ENCODE measurements at places on chromosomes 6 and 20.

GRCh38 chr6:135087403-135087802 lies 32.8 kb upstream of the HBS1L start:
- no peak for DNase-seq

GRCh38 chr6:164108869-164109769 lies 694.6 kb downstream of the QKI start:
- DNase-seq = no peak

DNA sequence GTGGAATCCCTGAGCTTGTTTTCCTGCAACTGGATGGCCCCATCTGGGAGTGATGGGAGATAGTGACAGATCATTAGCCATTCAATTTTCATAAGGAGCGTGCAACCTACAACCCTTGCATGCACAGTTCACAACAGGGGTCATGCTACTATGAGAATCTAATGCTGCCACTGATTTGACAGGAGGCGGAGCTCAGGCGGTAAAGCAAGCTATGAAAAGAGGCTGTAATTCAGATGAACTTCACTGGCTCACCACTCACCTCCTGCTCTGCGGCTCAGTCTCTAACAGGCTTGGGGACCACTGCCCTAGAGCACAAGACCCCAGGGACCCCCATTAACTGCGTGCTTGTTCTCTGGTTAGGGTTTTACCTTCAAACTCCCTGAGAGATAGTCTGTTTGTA lies 12.4 kb upstream of the TREML4 start:
- DNase-seq = no peak

GRCh38 chr6:127205036-127205435 lies 61.6 kb upstream of the RNF146 start:
- DNase-seq = no peak

DNA sequence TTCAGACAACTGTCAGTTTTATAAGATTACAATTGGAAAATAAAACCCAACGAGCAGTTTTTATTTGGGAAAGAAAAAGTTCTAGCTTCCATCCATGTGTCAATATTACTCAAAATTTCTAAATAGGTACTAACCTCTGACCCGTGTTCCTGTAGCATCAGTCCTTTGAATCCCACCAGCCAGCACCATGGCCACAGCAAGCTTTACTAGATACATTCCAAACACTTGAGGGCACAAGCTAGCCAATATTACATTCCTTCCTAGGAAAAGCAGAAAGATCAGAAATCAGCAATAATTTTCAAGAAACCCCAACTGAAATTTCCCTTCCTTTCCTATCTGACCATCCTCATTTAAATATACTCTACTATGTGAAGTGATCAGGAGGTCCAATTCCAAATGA lies 19.2 kb downstream of the ASF1A start:
- no peak for DNase-seq

DNA sequence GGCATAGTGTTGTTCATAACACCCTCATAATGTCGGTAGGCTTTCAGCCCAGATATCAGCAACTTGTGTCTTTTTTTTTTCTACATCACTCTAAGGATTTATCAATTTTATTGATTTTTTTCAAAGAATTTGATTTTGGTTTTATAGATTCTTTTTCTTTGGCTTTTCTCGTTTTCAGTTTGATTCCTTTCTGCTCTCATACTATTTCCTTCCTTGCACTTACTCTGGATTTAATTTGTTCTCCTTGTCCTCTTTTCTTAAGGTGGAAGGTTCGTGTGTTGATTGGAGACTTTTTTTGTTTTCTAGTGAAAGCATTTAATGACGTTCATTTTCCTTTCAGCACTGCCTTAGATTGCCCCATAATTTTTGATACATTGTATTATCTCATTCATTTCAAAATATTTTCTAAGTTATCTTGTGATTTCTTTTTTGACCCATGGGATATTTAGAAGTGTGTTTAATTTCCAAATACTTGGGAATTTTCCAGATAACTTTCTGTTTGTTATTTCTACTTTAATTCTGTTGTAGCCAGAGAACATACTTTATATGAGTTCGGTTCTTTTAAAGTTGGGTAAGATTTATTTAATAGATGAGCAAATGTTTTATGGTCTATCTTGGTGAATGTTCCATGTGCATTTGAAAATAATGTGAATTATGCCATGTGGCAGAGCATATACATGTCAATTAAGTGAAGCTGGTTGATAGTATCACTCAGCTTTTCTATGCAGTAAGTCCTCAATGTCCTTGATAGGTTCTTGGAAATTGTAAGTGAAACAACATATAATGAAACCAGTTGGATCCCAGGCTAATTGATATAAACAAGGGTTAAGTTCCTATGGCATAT lies 62.8 kb downstream of the IRF4 start:
- DNase-seq = no peak

- no peak for DNase-seq
Measured at GRCh38 chr6:49933526-49933925, 30.4 kb downstream of the DEFB114 start.

- no peak for DNase-seq
Measured at GRCh38 chr20:5150226-5151076, 23.6 kb downstream of the CDS2 start.

- no peak for DNase-seq
Measured at GRCh38 chr20:40945754-40946450, 82.7 kb upstream of the TOP1 start.

GRCh38 chr6:81553216-81553615 lies 199.3 kb downstream of the TENT5A start:
- no peak for DNase-seq

- DNase-seq = no peak
Measured at GRCh38 chr20:826695-827323, 6.7 kb upstream of the FAM110A start.

DNA sequence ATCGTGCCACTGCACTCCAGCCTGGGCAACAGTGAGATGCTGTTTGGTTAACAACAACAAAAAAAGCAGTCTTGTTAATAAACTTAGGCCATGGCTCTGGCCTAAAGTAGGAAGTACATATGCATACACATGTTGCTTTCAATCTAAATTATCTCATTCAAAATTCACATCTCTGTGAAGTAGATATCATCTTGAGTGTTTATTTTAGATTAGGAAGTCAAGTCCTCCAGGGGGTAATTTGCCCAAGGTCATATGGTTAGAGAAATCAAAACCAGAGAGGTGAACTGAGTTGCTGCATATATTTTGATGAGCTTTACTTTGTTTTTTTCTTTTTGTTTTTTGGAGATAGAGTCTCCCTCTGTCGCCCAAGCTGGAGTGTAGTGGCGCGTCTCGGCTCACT lies 52.8 kb downstream of the B4GALT5 start:
- no peak for DNase-seq

- no peak for DNase-seq
Measured at GRCh38 chr6:73743556-73743955, 47.6 kb downstream of the CD109 start.

DNA sequence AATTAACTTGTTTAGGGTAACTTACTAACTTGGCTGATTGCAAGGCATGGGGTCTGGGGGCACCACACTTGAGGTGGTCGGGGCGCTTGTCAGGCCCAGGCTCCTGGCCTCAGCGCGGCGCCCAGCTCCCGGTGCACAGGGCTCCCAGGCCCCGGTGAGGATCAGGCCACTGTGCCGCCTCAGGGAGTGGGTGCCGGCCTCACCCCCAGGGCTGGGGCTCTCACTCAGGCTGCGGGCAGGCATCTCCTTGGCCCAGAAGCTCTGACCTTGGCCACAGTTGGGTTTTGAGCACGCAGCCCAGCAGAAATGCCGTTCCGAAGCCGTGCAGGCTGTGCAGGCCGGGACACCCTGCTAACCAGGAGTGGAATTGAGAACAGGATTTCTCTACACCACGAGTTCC lies 37.8 kb upstream of the BHLHE23 start:
- DNase-seq = no peak

GRCh38 chr6:143675382-143675900 lies 2.3 kb upstream of the PHACTR2 start:
- DNase-seq = no peak

- no peak for DNase-seq
Measured at GRCh38 chr20:10541668-10542411, 106.7 kb downstream of the SLX4IP start.

GRCh38 chr20:49630396-49630951 lies 62.5 kb upstream of the PTGIS start:
- DNase-seq = no peak

GRCh38 chr6:150600010-150600300 lies 270 bp downstream of the PLEKHG1 start:
- no peak for DNase-seq

GRCh38 chr20:45843506-45843905 lies 9.9 kb downstream of the SNX21 start:
- no peak for DNase-seq

DNA sequence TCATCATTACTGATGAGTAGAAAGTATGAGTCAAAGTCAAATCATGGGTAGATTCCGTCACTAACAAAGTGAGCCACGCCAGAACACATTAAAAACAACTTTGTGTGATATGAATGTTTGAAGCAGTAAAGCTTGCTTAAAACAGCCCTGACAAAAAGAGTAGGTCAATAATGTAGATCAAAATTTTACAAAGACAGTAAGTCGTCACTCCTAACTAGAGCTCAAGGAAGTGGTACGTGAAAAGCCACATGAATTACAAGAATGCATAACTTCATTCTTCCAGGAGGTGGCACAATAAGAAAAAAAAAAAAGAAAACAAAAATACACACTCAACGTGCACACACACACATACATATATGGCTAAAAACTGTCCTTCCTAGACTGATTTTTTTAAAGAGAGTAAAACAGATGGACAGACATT lies 69.9 kb downstream of the HACE1 start:
- no peak for DNase-seq

GRCh38 chr6:122285292-122285913 lies 114.0 kb upstream of the HSF2 start:
- no peak for DNase-seq

GRCh38 chr6:116287689-116288282 lies 8.1 kb upstream of the TSPYL1 start:
- DNase-seq = peak; percentile 27

DNA sequence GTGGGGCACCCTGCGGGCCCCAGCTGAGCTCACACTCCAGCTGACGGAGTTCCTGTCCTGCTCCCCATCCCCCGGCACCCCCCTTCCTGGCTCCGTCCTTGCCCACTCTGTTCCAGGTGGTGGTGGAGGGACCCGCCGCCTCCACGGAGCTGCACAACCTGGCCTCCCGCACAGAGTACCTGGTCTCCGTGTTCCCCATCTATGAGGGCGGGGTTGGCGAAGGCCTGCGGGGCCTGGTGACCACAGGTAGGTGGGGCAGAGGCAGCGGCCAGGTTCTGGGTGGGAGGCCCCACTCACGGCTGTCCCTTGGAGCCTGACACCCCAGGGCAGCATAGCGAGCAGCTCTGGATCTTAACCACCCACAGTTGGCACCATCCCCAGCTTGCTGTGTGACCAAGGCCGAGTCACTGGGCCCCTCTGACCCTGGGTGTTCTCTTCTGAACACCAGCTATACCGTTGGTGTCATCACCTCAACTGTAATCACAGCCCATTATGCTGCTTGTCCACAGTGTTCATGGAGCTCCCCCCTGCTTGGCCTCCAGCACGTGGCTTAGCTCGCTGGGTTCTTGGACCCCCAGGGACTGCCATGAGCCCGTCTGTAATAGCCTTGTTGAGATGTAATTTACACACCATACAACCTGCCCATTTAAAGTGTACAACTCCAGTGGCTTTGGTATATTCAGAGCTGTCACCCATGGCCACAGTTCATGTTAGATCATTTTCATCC lies 17.4 kb downstream of the COL20A1 start:
- no peak for DNase-seq

GRCh38 chr20:51628533-51629398 lies 86.2 kb upstream of the NFATC2 start:
- DNase-seq = no peak

GRCh38 chr6:26597821-26598220 lies 1.1 kb downstream of the ABT1 start:
- no peak for DNase-seq

- no peak for DNase-seq
Measured at GRCh38 chr6:43771210-43771857, 1.3 kb downstream of the VEGFA start.

- DNase-seq = no peak
Measured at GRCh38 chr6:123997223-123997622, 193.6 kb downstream of the NKAIN2 start.

DNA sequence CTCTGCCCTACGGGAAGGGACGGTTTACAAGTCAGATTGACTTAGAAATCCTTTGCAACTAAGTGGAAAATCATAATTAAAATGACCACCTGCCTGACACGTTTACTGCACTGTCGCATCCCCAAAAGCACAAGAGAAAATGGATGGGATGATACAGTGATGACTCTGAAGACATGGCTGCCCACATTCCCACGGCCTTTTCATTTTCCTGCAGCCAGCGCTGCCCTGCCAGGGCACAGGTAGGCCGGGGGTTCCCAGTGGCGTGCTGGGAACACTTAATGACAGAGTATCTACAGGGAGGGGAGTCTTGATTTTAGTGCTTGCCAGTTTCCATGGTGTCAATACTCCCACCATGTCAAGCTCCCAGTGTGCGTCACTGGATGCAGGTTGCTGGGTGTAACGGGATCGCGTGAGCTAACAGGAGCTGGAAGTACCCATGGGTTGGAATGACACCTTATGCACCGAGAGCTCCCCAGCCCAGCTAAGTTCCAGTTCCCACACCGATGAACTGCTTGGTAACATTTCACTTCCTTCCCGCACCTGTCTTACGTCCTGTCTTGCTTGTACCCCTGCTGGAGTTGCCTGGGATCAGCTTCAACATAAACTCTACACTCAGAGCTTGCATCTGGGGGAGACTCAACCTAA lies 129.0 kb downstream of the ANKRD60 start:
- no peak for DNase-seq

- no peak for DNase-seq
Measured at GRCh38 chr6:159808647-159809046, 8.6 kb downstream of the PNLDC1 start.

DNA sequence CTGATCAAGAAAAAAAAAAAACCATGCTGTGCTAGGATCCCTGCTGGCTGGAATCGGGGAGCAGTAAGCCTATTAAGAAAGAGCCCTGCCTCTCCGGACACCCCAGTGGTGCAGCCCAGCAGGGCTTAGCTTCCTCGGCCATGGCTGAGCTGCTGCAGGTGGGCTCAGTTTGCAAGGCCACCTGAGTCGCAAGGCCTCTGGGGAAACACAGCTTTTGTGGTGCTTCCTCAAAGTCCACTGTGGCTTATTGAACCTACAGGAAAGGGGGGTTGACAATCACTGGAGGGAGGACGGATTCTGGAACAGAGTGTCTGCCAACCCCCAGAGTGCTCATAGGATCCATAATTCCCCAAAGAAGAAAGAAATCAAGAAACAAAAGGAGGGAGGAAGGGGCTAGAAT lies 240.8 kb downstream of the SMOC2 start:
- no peak for DNase-seq

DNA sequence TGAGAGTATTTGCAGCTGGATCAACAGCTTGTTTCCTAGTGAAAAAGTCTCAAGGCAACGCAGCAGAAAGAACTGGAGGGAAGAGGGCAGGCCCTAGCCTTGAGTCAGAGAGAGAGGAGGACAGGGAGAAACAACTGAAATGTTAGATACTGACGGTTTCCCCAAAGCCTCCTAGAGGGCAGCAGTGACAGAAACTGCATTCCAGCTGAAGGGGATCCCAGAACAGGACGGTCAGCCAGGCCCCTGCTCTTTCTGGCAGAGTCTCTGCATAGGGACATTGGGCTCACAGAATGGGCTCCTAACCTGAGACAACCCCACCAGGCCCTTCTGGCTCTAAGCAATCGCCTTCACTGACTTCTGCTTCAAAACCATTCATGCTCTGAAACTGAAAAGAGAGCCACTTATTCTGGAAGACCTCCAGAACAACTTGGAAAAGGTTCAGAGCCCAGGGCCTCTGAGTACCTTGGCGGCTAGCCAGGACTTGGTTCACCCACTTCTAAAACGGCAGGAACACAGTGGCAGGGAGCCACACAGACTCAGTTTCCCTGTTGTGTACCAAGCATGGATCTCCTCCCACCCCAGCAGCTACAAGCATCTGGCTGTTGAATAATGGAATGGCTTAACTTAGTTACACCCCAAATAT lies 72.9 kb downstream of the PSMB1 start:
- DNase-seq = no peak
